Stimulated activated CD4-positive, alpha-beta T cell treated with anti-CD3 and anti-CD28 coated beads, Interleukin-15, amount 100 ng/mL, for 24 hours (primary cell): ENCODE measurements at places on chromosomes 11 and 22.

GRCh38 chr11:131693756-131694155 lies 323.3 kb downstream of the NTM start:
- DNase-seq: no peak

- no peak for DNase-seq
These were observed 215.4 kb upstream of the UBASH3B start for GRCh38 chr11:122439866-122440810.

DNA sequence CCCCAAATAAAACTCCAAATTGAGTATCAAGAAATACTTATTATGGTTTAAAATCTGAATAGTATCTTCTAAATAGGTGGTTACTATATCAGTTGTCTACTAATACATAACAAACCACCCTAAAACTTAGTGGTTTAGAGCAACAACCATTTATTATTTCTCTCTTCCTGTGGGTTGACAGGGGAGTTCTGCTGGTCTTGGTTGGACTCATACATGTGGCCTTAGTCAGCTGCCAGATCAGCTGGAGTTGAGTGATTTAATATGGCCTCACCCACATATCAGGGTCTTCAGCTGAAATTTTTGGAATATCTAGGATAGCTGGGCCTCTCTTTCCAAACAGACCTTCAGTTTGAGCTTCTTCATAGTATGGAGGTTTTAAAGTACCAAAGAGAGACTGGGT lies 34.5 kb downstream of the C11orf65 start:
- no peak for DNase-seq

DNA sequence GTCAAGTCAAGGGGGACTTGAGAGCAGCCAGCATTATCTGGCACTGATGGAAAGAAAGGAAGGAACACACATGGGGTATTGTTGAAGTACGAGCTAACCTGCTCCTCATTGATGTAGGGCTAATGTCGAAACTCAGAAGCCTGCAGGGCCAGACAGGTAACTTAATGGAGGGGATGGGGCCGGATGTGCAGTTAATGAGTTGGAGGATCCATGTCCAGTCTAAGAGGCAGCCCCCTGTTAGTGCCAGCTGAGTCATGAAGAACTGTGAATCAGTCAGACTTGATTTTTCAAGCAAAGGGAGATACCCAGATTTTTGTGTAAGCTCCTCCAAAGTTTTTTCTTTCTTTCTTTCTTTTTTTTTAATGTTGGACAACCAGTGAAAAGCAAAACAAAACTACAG lies 65.6 kb downstream of the CECR2 start:
- DNase-seq: no peak

GRCh38 chr11:17760102-17761029 lies 25.8 kb downstream of the KCNC1 start:
- DNase-seq: peak; percentile 34

DNA sequence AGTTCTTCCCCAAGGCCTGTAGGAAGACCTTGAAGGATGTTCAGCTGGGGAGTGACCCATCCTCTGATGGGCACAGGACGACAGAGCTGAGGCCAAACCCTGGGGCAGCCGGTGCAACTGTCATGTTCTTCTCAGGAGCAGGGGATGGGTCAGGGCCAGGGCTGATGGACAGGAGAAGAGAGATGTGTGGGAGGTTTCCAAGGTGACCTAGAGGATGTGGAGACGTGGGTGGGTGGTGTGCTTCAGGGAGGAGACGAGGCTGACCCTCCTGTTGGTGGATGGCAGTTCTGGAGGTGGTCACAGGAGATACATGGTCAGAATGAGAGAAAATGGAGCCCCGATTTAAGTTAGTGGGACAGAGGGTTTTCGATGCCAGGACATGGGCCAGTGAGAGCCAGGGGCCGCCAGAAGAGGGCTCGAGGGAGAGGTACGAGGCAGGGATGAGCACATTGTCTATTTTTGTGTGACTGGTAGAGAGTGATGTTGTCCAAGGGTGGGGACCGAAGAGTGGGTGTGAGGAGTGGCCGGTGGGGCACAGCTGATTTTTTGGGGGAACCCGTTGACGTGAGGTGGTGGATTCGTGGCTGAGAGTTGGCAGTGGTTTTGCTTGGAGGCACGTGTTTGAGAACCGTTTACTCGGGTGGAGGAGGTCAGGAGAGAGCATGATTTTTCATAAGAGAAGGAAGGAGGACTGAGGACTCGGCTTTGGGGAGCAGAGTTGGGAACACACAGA lies 14.6 kb downstream of the TBC1D22A start:
- DNase-seq: no peak

- no peak for DNase-seq
These were observed 47.6 kb downstream of the CACNA1I start for GRCh38 chr22:39617970-39618757.

DNA sequence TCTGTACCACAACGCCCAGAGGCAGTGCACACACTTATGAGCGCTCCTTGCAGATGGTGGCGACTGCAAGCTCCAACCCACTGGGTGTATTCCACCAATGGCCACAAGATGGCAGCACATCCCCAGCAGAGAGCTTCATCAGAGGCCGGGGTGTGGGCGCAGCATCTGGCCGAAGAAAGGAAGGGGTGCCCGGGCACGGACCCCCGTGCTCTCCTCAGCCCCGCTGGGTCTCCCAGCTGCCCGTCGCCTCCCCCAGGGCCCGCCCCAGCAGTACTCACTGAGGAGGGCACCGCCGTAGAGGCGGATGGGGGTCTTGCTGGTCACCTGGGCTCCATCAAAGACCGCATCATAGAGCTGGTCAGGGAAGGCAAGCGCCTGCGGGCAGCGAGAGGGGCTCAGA lies 14.2 kb downstream of the TP53I11 start:
- peak; percentile 88 for DNase-seq

- DNase-seq: no peak
These were observed 21.0 kb downstream of the NNMT start for GRCh38 chr11:114316980-114317786.

DNA sequence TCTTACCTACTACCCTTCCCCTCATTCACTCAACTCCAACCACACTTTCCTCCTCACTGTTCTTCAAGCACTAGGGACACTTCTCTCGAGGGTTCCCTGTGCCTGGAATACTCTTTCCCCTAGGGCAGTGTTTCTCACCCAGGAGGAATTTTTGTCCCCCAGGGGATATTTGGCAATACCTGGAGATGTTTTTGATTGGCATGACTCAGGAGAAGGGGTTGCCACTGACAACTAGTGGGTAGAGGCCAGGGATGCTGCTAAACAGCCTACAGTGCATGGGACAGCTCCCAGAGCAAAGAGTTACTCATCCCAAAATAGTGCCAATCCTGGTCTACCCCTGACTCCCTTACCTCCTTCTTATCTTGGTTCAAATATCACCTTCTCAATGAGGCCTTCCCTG lies 40.0 kb downstream of the BTG4 start:
- DNase-seq: no peak

DNA sequence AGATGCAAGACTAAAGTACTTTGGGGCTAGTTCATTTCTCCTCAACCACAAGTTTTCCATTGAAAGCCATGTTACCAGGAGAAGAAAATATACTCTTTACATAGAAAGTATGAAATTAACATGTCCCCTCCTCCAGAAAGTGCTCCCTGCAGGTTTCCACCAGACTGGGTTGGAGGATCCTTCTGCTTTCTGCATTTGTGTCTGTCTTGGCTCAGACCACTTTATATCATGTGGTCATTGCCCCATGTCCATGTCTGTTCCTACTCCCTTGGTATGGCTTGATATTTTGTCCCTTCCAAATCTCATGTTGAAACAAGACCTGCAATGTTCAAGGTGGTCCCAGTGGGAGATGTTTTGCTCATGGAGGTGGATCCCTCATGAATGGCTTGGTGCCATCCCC lies 28.4 kb upstream of the ACER3 start:
- no peak for DNase-seq

DNA sequence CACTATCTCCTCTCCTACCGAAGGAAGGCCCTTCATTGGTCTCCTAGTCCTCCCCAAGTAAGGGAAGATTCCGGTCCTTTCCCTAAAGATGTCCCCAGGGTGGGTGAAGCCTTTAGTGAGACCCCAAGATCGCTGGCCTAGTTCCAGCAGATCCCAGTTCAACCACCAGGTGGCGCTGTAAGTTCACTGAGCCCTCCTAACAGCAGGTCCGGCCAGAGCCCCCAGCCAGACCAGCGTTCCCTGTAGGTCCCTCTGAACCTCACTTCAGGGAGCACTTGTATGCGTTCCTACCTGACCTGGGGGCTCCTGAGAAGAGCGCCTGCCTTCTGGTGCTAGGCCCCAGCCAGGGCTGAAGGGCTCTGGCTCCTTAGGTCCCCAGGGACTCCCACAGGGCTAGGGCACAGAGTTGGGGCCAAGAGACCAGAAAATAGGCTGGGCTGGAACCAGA lies 38.1 kb downstream of the LMO1 start:
- DNase-seq: peak; percentile 75

GRCh38 chr11:110894224-110894623 lies 182.0 kb upstream of the ARHGAP20 start:
- DNase-seq: no peak

DNA sequence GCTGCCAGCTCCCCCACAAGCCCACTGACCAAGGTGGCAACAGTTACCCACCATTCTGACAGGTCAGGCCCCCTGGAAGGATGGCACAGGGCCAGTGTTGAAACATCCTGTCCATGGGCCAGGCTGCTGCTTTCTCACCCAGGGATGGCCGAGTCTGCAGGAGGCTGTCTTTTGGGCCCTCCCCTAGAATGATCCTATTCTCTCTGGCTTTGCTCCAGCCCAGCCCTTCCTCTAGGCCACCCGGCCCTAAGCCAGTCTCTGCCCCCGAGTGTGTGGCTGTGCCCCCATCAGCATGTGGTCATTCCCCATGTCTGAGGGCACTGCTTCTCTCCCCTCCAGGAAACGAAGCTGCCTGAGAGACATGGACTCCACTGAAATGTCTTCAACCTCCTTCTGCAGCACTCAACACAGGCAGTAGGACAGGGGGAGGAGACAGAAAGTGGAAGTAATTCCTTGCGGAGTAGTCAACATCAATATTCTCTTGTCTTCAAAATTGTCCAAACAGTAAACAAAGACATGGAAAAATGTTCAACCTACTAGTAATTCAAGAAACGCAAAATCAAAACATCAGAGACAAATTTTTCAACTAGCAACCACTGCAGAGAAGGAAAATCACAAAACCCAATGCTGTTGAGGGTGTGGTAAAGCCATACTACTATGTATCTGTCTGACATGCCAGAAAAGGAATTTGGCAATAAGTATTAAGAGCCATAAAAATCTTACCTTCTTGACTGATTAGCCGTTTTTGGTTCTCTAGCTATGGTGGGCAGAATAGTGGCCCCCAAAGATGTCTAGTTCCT lies 5.1 kb upstream of the SCARF2 start:
- DNase-seq: no peak

DNA sequence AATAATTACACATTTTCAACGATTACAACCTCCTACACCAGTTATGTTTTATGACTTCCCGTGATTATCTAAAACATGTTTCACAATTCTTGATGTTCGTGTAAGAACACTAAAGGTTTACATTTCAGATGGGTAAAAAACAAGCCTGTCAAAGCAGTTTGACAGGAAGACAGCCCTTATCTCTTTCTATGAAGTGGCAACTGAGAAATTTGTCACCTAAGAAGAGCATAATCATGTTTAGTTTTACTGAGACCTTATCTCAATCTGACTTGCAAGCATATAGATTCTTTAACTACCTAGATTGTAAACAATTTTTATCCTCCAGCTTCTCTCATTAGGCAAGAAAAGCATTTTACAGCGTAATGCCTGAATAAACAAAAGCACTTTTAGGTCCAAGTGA lies 218.4 kb upstream of the ZBED5 start:
- DNase-seq: no peak

DNA sequence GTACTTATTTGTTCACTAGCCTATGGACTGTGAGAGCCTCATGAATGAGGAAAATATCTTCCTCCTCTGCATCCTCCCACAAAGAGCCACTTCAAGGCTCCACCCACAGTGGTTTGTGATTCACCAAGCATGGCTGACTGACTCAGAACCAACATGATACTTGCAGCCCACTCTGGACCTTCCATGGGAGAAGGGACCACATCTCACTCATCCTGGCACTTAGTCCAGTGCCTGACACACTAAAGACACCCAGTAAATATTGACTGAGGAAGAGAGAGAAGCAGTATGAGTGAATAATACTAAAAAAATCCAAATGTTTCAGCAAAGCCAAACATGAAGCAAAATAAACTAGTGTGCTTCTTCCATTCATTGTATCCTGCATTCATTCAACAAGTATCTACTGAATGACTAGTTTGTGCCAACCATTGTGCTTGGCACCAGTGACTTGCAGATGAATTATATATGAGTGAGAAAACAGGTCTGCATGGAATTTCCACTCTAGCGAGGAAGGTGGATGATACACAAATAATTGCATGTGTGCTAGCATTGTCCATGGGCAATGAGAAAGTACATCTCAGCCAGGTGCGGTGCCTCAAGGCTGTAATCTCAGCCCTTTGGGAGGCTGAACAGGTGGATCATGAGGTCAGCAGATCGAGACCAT lies 54.9 kb upstream of the BLID start:
- peak; percentile 11 for DNase-seq

DNA sequence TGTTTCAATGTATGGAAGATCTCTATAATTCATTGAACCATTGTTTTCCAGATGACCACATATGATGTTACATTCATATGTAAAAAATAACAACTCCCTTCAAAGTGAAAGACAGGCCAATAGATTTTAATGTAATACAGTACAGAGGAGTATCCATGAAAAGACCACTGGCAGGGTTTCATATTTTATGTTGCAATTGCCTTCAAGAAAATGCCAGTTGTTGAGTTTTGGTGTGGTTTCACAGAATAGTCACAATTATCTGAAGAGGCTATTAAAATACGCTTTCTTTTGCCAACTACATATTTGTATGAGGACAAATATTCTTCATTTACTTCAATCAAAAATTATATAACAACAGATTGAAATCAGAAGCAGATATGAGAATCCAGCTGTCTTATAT lies 14.3 kb downstream of the AMOTL1 start:
- no peak for DNase-seq
